ENCODE measurements at places on chromosomes 7 and 10. TPM values are rescaled to one million over a fixed set of nuclear protein-coding genes. Genes with fewer than 3 reads are reported as not detected.
A peak's percentile ranks its signal among the peaks of the same experiment; 100 is the strongest.

DNA sequence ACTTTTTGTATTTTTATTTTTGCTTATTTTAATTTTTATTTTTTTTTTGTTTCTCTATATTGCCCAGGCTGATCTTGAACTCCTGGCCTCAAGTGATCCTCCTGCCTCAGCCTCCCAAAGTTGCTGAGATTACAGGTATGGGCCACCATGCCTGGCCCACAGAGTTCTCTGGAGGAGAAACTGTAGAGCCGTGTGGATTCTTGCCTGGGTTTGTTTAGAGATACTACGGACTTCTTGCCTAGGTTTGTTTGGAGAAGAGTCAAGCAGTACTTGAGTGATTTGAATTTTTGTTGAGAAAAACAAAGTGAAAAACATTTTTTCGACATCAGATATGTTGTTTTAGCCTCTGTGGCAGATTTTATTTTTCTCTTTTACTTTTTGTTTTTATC is 99.0 kb downstream of the CAMK1D start:
- DNase-seq: no peak

DNA sequence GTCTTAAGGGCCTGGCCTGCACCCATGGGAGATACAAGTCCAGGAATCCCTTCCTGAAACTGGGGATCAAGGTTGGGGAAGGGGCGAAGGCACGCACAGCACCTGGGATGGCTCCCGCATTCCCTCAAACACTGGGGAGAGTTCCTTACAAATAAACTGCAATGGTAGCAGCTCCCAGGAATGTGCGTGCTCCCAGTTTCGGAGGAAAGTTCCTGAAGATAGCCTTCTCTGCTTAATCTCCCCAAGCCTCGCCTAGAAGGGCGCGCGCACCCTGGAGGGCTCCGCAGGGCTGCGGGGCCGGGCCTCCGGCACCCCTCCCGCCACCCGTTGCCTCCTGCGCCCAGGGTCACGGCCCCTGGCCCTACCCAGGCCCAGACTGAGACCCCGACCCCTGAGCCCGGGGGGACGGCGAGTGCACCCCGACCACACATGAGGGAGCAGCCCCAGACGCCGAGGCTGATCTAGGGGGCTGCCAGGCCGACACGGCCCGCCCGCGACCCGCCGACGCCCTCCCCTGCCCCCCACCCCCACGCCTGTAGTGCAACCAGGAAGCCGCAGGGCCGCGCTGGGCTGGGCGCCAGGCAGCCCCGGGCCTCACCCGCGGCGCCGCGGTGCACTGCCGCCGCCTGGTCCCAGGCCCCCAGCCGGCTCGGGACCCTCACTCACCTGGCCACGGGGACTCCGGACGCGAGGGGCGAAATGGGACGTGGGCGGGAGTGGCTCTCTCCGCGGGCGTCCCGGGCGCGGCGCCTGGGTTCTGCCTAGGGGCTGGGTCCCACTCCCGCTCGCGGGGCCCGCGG is 460 bp downstream of the ANXA11 start:
- peak; percentile 45 for DNase-seq

Gene CDH23
- 3.1 TPM for polyA plus RNA-seq

Gene NPFFR1
- polyA plus RNA-seq: 0.06 TPM

GRCh38 chr7:158505683-158506082 is 81.9 kb downstream of the PTPRN2 start:
- DNase-seq: no peak

Gene DYNC1I1
- polyA plus RNA-seq: 1.4 TPM

Gene DNA2
- 5.2 TPM for polyA plus RNA-seq

Gene C7orf57
- polyA plus RNA-seq: 0.23 TPM

DNA sequence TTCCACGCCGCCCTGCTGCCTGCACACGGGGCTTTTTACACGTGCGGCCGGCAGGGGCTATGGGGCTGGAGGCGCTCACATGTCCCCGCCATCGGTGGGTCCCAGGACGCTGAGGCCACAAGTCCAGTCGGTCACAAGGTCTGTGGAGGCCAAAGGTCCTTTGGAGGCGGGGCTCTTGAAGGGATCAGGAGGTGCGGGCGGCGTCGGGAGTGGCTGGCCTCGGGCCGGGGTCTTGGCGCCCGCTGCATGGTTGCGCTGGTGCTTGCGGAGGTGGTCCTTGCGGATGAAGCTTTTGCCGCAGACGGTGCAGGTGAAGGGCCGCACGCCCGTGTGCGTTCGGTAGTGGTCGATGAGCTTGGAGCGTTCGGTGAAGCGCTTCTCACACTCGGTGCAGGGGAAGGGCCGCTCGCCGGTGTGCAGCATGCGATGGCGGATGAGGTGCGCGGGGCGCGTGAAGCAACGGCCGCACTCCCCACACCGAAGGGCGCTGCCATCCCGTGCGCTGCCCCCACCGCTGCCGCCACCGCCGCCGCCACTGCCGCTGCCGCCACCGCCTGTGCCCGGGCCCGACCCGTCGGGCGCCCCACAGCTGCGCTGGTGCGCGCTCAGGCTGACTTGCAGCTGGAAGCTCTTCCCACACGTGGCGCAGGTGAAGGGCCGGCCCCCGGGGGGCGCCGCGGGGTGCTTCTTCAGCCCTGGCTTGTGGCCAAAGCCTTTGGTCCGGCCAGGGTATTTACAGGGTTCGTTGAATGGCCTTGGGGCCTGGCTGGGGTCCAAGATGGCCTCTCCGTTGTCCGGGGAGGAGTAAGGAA is 13.7 kb upstream of the ZNF777 start:
- no peak for DNase-seq

Gene MYOF
- 73.6 TPM for polyA plus RNA-seq

Gene MPP7
- polyA plus RNA-seq: 3.8 TPM

- DNase-seq: no peak
Observed at GRCh38 chr10:54011117-54011516, 789.9 kb downstream of the PCDH15 start.

GRCh38 chr10:113069595-113069994 is 119.5 kb downstream of the TCF7L2 start:
- DNase-seq: no peak

Gene DNAJC30
- polyA plus RNA-seq: 7.4 TPM

Gene DHTKD1
- 12.6 TPM for polyA plus RNA-seq

- DNase-seq: no peak
Observed at GRCh38 chr7:24801883-24802282, 44.6 kb upstream of the GSDME start.

Gene STEAP1B
- 2.5 TPM for polyA plus RNA-seq

GRCh38 chr10:30877111-30877510 is 154.6 kb downstream of the ZNF438 start:
- DNase-seq: no peak

DNA sequence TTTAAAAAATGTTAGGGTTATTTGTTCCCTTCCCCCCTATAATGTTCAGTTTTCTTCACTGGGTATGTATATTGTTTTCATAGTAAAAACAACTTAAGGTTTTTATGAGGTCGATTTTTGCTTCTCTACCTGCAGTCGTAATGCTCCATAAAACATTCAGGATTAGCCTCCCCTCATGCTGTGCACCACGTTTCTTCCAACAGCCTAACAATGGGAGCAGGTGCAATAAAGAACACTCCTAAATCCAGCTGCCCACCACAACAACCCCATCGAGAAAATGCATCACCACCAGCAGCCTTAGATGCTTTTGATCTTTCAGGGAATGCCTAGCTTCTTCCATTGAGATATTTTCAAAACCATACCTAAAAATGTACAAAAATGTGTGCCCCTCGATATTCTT is 111.1 kb downstream of the ADAM12 start:
- no peak for DNase-seq

- no peak for DNase-seq
Observed at GRCh38 chr7:3250725-3251124, 50.3 kb upstream of the SDK1 start.

GRCh38 chr7:668958-669357 is 57.5 kb upstream of the DNAAF5 start:
- DNase-seq: no peak

DNA sequence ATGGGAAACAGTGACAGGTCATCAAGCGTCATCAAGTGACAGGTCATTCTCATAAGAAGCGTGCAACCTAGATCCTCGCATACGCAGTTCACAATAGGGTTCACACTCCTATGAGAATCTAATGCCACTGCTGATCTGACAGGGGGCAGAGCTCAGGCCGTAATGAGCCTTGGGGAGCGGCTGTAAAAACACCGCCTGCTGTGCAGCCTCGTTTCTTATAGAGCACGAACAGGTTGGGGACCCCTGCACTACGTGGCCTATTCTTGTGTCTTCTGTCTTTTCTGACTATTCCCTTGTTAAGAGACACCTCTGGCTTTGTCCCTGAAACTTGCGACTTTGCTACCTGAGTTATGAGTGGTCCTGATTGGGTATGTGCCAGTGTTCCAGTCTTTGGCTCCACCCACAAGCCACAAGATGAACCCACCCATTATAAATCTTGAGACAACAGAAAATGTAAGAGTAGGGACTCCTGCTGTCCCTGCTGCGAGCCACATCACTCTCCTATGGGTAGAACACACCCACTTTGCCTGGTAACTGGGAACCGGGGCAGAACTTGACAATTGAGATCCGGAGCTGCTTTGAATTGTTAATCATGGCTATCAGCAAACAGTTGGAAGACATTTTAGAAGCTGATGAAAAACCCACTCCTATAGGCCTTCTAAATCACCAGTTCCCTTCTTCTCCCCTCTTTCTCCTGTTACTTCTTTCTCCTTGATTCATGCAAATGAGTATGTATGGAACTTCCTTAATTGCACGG is 55.8 kb upstream of the EXOC4 start:
- DNase-seq: no peak

- DNase-seq: no peak
Observed at GRCh38 chr7:151481650-151482505, 37.8 kb downstream of the RHEB start.

DNA sequence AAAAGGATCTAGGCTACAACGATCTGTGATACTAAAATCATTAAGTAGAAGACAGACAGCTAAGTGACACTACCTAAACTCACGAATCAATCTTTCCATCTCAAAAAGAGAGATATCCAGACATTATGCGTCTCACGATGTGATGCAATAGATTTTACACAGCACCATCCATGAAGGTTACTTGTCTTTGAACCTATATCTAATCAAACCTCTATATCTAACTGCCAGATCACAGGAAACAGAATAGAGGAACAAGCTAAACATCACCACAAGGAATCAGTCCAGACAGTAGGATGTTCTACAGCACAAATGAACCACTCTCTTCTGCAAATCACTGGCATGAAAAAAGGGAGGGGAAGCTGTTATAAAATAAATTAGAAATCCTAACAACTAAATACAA is 4.1 kb downstream of the RAPGEF5 start:
- DNase-seq: no peak

GRCh38 chr7:107614425-107614824 is 34.4 kb downstream of the BCAP29 start:
- no peak for DNase-seq

- no peak for DNase-seq
Observed at GRCh38 chr7:110854651-110855050, 236.3 kb upstream of the LRRN3 start.

- no peak for DNase-seq
Observed at GRCh38 chr10:63210611-63211196, 77.6 kb downstream of the NRBF2 start.

DNA sequence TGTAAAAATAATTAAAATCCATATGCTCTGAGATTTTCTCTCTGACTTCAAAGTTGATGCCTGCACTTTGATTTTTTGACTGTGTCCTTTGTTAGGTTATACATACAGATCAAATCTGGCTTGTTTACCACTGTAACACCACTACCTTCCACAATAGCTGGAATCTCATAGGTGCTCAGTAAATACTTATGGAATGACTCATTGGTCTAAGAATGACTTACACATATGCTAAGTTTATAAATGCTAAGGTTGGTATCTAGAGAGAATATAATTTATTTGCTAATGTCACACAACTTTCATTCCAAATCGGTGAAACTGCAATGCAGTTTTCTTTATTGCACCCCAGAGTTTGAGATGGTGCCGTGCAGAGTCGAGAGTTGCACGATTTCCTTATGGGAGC is 578.5 kb downstream of the SH2D4B start:
- DNase-seq: no peak

Gene PKD2L1
- not detected for polyA plus RNA-seq

GRCh38 chr10:113665806-113666354 is 2.0 kb upstream of the NRAP start:
- peak; percentile 10 for DNase-seq

Gene SRRM3
- 0.41 TPM for polyA plus RNA-seq

DNA sequence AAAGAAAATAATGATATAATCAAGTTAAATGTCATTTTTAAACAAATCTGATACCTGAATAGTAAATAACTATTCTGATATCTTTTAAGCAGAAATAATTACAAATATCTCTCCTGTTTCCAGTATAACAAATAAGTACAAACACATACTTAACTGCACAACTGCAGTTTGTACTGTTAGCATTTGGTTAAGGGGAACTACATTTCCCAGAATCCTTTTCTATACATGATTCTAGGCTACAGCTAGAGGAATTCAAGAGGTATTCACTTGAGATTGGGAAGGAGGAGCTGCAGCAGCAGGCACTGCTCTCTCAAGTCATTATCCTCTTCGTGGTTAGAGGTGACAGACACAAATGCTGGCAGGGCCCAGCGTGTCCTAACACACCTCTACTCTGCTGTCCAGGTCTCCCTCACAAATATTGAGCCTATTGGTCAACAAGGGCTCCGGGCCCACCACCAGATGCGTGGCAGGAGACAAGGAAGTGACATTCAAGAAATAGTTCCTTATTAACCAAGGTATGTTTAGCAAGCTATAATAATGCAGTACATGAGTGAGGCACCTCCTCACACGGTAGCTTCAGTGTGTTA is 255.1 kb upstream of the MKLN1 start:
- DNase-seq: no peak

GRCh38 chr10:21336476-21337170 is 188.9 kb downstream of the SKIDA1 start:
- peak; percentile 62 for DNase-seq

DNA sequence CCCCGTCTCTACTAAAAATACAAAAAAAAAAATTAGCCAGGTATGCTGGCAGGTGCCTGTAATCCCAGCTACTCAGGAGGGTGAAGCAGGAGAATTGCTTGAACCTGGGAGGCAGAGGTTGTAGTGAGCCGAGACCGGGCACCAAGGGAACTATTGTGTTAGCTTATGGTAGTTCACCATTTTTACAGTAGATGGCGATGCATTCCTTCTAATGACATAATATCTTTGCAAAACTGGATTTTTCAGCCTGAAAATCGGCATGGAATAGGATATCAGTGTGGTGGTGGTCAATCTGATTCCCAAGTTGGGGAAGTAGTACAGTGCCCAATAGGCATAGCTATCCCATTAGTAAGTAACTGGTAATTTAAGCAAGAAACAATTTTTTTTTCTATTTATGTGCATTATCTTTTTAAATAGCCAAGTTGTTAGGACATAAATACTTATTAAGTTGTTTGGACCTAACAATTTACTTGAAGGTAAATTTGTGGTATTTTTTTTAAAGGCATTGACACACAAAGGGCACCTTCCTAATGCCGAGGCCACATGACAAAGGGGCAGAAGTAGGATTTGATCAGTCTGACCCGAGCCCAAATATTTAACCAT is 17.6 kb upstream of the IMPDH1 start:
- peak; percentile 78 for DNase-seq

- no peak for DNase-seq
Observed at GRCh38 chr10:86191166-86191565, 175.4 kb downstream of the GRID1 start.
